ENCODE measurements at places on chromosomes 1 and 21.

GRCh38 chr1:1237874-1238701 lies 6.1 kb downstream of the B3GALT6 start:
- DNase-seq = no peak

GRCh38 chr1:63671514-63671913 lies 78.3 kb downstream of the PGM1 start:
- DNase-seq = no peak

- no peak for DNase-seq
These were observed 13.6 kb downstream of the TTC39A start for GRCh38 chr1:51316846-51317120.

GRCh38 chr1:234932511-234933430 lies 195.9 kb downstream of the TOMM20 start:
- no peak for DNase-seq

- no peak for DNase-seq
These were observed 76.3 kb upstream of the BEND5 start for GRCh38 chr1:48853006-48853405.

DNA sequence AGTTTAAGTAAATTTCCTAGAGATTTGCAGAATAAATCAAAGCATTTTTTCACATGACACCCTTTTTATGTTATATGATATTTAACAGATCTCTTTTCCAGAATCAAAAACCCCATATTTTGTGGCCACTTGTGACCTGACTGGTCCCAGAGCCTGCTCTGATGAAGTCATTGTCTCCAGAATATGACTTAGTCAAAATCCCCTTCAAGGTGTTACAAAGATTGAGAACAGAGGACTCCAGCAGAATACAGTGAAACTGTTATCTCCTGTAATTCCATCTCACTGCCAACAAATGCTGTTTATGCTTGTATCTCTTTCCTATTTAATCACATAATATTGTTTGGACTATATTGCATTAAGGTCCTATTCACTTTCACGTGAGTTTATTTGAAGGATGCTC lies 25.6 kb downstream of the RGS1 start:
- no peak for DNase-seq

DNA sequence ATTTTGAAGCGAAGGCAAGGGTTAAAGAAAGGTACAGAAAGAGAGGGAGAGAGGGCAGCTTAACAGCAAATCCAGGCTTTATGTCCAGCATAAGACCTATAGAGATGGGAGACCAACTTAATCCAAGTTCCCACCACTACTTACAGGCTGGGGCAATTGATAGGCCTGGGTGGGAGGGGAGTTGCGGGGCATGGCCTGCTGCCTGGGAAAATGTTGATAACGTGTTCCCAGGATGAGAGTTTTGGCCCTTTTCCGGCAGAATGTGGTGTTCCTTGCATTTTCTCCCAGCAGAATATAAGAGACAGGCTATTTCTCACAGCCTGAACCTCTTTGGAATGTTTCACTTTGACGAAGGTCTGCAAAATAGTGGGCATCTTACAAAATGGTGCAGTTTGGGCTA lies 34.9 kb upstream of the PLA2G5 start:
- no peak for DNase-seq

GRCh38 chr21:16145479-16145878 lies 415.7 kb downstream of the USP25 start:
- no peak for DNase-seq

GRCh38 chr1:230747890-230748800 lies 957 bp downstream of the CAPN9 start:
- no peak for DNase-seq
